ENCODE measurements at places on chromosomes 12 and 14.

- H3K27ac ChIP-seq = no peak overlapping the region
- H3K27me3 ChIP-seq = no peaks in the 10 kb centered on the region
- peaks cover 14% of the 10 kb centered on the region for H3K4me1 ChIP-seq
- no peak for DNase-seq
These were observed 16.1 kb downstream of the UBC start for GRCh38 chr12:124898200-124898922.

- H3K27ac ChIP-seq = no peak overlapping the region
- DNase-seq = no peak
- no peak overlapping the region for H3K4me3 ChIP-seq
- no peaks in the 10 kb centered on the region for H3K36me3 ChIP-seq
These were observed 154.0 kb downstream of the DICER1 start for GRCh38 chr14:95003099-95003960.

DNA sequence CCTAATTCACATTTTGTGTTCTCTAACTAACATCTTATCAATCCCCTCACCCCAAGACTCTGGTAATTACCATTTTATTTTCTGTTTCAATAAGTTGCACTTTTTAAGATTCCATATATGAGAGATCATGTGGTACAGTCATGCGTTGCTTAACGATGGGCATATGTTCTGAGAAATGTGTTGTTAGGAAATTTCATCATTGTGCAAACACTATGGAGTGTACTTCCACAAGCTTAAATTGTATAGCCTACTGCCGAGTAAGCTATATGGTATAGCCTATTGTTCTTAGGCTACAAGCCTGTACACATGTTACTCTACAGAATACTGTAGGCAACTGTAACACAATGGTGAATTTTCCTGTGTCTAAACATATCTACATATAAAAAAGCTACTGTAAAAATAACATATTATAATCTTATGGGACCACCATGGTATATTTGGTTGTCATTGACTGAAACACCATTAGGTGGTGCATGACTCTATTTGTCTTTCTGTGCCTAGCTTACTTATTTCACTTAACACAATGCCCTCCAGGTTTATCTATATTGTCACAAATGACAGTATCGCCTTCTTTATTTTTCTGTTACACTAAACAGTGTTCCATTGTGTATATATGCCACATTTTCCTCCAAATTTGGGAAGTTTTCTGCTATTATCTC is 473.4 kb upstream of the LMO3 start:
- no peak for DNase-seq
- H3K36me3 ChIP-seq = no peaks in the 10 kb centered on the region
- H3K4me1 ChIP-seq = no peaks in the 10 kb centered on the region
- H3K27me3 ChIP-seq = no peaks in the 10 kb centered on the region

DNA sequence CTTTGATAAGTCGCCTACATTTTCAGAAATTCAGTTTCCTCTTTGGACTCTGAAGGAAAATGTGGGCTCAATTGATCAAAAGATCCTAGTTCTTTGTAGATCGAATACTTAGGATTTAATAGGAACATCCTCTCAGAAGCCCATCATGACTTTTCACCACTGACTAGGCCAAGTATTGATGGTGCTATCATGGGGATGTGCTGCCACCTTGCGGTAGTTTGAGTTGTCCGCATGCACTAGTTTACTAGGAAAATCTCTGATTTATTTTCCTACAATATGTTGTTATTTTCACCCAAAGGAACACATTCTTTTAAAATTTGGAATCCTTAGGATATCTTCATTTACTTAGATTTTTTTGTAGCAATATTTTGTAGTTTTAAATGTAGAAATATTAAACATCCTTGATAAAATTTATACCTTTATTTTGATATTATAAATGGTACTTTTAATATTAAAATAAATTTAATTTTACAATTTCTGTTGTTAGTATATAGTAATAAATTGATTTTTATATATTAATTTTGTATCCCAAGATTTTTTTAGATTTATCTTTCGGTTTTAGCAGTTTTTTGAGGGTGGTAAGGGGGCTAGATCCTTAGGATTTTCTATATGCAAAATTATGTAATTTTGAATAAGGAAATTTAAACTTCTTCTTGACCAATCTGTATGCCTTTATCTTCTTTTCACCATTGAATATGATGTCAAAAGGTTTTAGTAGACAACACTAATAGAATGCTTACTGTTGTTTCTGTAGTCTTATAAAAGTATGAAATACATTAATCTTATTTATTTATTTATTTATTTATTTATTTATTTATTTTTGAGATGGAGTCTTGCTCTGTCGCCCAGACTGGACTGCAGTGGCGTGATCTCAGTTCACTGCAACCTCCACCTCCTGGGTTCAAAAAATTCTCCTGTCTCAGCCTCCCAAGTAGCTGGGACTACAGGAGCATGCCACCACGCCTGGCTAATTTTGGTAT is 52.9 kb upstream of the OR9K2 start:
- no peaks in the 10 kb centered on the region for H3K4me1 ChIP-seq

DNA sequence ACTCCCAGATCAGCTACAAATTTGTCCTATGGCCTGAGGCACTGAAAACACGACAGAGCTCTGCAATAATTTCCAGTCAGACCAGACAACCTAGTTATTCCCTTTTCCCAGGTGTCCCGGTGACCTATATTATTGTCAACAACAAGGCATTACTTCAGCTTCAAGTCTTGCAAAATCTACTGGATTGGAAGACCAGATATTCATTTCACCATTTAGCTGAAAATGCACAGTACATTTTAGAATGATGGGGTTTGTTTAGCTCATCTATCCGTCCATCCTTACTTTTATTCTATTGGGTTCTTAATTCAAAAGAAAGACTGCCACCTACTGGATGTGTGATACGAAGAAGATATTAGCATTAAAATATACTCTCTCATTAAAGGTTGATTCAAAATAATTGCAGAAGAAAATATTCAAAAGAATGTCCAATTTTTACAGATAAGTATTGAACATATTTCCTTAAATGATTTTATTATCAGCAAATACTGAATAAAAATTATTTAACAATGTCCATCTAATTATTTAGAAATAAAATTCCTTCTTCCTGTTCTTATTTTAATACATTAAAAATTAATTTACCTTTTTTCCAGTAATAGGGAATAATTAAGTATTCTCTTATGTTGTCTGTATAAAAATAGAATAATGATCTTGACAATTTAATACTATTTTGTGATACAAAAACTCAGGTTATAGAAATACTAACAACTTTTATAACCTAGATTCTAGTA is 244.9 kb upstream of the LRIG3 start:
- no peak for DNase-seq
- no peak overlapping the region for H3K4me3 ChIP-seq
- H3K36me3 ChIP-seq = no peaks in the 10 kb centered on the region
- no peaks in the 10 kb centered on the region for H3K4me1 ChIP-seq
- H3K27ac ChIP-seq = no peak overlapping the region
- no peaks in the 10 kb centered on the region for H3K27me3 ChIP-seq

DNA sequence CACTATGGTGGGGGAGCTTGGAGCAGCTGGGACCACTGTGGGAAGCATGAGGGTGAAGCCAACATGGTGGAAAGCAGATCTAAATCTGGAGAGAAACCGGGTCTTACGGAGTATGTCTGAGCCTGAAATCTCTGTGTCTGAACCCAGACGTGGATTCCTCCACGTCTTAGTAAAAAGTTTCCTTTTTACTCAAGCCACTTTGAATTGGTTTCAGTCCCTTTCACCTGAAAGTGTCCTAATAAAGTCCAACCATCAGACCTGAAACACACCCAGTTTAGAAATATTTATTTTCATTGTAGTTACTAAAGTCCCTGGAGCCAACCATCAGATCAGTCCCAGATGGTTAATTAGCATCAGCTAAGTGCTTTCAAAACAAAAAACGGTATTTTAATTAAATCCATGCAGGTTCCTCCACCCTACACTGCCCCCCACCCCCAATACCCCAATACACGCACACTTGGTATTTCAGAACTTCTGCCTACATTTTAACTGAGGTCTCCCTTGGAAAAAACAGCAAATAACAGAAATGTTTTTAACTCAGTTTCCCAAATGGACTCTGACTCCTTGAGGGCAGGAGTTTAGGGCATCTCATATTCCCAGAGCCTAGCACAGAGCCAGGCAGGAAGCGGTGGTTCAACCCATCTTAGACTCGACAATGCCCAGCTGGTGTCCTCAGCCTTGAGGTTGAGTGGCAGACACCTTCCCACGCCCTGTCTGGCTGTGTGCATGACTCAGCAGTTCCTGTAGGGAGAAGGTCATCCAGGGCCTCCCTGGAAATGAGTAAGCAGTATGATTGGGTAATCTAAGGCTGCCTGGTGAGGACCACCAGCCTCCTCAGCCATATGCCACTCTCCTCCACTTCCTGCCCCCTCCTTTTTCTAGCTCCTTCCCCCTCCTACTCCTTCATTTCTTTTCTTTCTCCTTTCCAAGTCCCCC is 175.8 kb downstream of the TTC8 start:
- DNase-seq = peak; percentile 13
- no peaks in the 10 kb centered on the region for H3K27me3 ChIP-seq
- H3K27ac ChIP-seq = no peak overlapping the region
- no peaks in the 10 kb centered on the region for H3K36me3 ChIP-seq

GRCh38 chr12:114902665-114903064 is 218.7 kb upstream of the TBX3 start:
- H3K27ac ChIP-seq = no peak overlapping the region
- H3K4me3 ChIP-seq = no peak overlapping the region
- H3K4me1 ChIP-seq = no peaks in the 10 kb centered on the region
- DNase-seq = no peak

DNA sequence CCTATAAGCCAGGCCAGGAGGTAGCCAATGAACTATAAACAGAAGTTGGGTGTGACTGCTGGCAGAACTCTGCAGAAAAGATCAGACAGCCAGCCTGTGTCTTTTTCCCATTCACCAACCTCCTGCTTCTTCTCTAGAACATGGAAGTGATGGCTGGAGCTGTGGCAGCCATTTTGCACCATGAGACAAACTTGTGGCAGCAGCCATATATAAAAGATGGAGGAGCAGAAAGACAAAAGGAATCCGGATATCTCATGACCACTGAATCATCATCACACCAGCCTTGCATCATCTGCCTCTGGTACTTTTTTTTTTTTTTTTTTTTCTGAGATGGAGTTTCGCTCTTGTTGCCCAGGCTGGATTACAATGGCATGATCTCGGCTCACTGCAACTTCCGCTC is 8.7 kb downstream of the BEGAIN start:
- no peaks in the 10 kb centered on the region for H3K4me1 ChIP-seq
- DNase-seq = no peak
- no peak overlapping the region for H3K4me3 ChIP-seq
- H3K27me3 ChIP-seq = no peaks in the 10 kb centered on the region

DNA sequence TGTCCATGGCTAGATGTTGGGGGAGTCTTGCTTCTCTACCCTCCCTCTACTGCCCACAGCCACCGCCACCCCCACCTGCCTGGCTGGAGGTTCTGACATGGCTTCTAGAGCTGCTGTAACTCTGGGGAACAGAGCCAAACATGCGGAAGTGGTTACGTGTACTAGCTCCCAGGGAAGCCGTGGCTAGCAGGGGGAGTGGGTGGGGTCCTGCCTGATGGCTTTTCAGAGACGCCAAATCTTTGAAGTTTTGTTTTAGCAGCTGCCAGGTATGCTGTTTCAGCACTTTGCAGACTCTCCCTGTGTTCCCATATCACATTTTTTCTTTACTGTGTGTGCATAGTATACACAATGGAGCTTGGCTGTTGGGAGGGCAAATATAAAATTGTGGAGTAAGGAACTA is 150.3 kb downstream of the TGFB3 start:
- H3K27me3 ChIP-seq = no peaks in the 10 kb centered on the region
- peak overlapping the region; percentile 20 for H3K27ac ChIP-seq
- no peaks in the 10 kb centered on the region for H3K36me3 ChIP-seq
- H3K4me1 ChIP-seq = peaks cover 30% of the 10 kb centered on the region
- peak overlapping the region; percentile 1 for H3K4me3 ChIP-seq
- DNase-seq = no peak

GRCh38 chr12:2958432-2959191 is 585 bp upstream of the TEAD4 start:
- no peaks in the 10 kb centered on the region for H3K36me3 ChIP-seq
- H3K4me3 ChIP-seq = peak overlapping the region; percentile 82
- no peak for DNase-seq
- no peaks in the 10 kb centered on the region for H3K27me3 ChIP-seq
- peaks cover 24% of the 10 kb centered on the region for H3K4me1 ChIP-seq
- peak overlapping the region; percentile 77 for H3K27ac ChIP-seq

- H3K27me3 ChIP-seq = no peaks in the 10 kb centered on the region
- H3K4me1 ChIP-seq = no peaks in the 10 kb centered on the region
- H3K36me3 ChIP-seq = peaks cover 25% of the 10 kb centered on the region
These were observed 5.4 kb upstream of the NGB start for GRCh38 chr14:77276295-77276935.

GRCh38 chr12:124087266-124088051 is 114.4 kb downstream of the ZNF664 start:
- no peaks in the 10 kb centered on the region for H3K27me3 ChIP-seq
- no peak for DNase-seq
- H3K27ac ChIP-seq = no peak overlapping the region
- H3K4me1 ChIP-seq = no peaks in the 10 kb centered on the region
- no peaks in the 10 kb centered on the region for H3K36me3 ChIP-seq

DNA sequence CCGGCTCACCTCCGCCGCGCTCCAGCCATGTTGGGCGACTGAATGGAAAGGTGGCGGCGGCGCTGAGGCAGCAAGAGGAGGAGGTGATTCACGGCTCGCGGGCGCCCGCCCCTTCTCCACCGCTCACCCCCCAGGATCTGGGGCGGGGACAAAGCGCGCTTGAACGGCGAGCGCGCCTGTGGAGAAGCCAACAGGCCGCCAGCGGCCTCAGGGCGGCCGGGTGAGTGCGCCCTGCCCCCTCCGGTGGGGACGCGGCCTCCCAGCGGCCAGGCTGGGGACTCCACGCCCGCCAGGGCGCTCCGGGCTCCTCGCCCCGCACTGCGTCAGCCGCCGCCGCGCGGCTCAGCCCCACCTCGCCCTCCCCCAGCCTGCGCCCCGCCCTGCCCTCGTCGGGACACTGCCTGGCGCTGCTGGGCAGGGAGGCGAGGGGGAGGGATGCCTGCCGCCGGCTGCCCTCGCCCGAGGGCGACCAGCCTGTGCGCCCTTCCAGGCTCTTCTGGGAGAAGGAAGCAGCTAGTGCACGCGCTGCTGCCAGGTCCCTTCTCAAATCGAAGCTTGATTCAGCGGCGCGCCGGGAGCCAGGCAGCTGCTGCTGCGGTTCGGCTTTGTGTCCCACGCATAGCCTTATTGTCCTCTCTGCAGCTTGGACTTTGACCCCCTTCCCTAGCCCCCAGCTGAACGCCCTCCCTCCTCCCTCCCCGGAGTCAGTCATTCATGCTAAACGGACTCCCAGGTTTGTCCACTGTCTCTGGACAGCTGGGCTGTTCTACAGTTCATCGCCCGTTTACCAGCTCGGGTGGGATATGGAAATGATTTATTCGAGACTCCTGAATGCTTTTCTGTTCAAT is at the start of gene KIF21A:
TSS of gene KIF21A (minus strand) at position 40 of the 848 bp plus-strand sequence. CDS start 150 bp downstream, outside the sequence.
- no peaks in the 10 kb centered on the region for H3K36me3 ChIP-seq
- no peaks in the 10 kb centered on the region for H3K4me1 ChIP-seq
- peak within 1 kb of the TSS; percentile 94 for H3K4me3 ChIP-seq
- DNase-seq = peak; percentile 58
- H3K27ac ChIP-seq = peak within 1 kb of the TSS; percentile 57

GRCh38 chr14:71524320-71524982 is 407.8 kb upstream of the RGS6 start:
- no peaks in the 10 kb centered on the region for H3K27me3 ChIP-seq
- H3K27ac ChIP-seq = no peak overlapping the region
- H3K36me3 ChIP-seq = no peaks in the 10 kb centered on the region
- H3K4me1 ChIP-seq = peaks cover 15% of the 10 kb centered on the region

- no peaks in the 10 kb centered on the region for H3K36me3 ChIP-seq
- H3K27me3 ChIP-seq = no peaks in the 10 kb centered on the region
- DNase-seq = no peak
- H3K4me1 ChIP-seq = no peaks in the 10 kb centered on the region
- no peak overlapping the region for H3K4me3 ChIP-seq
These were observed 90.0 kb downstream of the RNF34 start for GRCh38 chr12:121489874-121490273.

Data from thoracic aorta (tissue), 2 donors.